Stimulated activated CD8-positive, alpha-beta memory T cell treated with anti-CD3 and anti-CD28 coated beads, Interleukin-4, amount 100 ng/mL, for 24 hours (primary cell): ENCODE measurements at places on chromosomes 11 and 22.

- DNase-seq = no peak
Observed at GRCh38 chr11:122306831-122307391, 190.9 kb upstream of the BLID start.

DNA sequence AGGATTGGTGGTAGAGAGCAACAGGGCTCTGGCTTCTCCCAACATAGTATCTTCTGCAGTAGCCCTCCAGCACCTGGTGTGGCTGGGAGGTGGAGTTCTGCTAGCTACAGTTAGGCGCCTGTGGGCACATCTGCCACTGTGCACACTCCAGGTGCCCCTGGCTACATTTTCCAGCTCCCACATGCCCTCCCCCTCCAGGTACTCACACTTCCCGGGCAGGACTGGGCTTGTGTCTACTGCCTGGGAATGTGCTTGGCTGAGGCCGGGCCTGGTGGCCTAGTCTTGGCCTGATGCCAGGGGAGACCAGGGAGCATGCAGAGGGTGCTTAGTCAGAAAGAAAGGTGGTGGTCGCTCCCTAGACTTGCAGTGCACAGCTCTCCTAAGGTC lies 15.8 kb downstream of the PHLDB1 start:
- no peak for DNase-seq

DNA sequence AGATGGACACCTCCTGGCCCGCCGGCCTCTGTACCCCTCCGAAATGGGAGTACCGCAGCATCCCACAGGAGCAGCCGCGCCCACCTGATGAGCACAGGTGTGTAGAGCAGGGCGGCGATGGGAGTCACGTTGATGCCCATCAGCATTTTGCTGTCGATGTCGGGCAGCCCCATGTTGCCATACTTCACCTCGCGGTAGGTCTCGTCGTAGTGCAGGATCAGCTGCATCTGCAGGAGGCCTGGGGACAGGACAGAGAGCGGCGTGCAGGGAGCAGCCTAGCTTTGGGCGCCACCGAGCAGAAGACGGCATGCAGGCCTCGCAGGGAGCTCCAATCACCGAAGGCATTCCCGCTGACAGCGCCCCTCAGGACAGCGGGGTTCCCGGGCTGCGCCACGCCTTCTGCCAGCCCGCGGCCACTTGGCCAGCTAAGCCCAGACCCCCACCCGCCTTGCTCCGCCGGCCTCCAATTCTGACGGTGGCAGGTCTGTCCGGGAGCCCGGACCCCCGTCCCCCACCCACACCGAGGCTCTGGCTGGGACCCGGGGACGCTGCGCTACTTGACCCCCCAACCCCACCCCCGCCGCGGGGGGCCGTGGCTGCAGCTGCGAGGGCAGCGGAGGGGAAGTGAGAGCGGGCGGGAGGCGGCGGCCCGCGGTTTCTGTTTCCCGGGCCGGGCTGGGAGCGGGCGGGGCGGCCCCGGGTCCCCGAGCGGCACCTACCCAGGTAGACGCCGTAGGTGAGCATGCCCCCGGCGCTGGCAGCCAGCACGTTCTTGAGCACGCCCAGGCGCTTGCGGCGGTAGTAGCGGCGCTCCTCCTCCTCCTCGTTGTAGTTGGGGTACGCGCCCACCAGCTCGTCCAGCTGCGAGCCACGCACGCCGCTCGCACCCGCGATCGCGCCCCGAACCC lies 705 bp downstream of the UNC93B1 start:
- DNase-seq = no peak

DNA sequence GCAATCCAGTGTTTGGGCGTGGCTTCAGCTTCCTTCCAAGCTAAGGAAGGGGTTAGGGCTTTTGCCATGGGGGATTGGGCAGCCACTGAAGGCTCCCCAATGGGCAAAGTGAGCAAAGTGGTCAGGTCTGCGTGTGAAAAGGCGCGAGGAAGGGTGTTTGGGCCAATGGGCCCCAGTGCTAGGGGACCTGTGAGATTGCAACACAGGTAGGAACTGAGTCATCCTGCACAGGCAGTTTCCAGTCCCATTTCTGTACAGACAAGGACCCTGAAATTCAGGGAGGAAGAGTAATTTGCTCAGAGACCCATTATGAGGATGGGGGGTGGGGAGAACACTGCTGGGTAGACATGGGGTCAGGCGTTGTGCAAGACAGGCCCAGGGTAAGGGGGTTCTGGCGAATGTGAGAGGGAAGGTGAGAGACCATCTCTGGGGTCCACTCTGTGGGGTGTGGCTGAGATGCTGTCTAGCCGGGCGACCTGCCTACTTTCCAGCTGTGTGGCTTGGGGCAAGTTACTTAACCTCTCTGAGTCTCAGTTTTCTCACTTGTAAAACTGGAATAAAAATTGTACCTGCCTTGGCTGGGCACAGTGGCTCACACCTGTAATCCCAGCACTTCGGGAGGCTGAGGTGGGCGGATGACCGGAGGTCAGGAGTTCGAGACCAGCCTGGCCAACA lies 7.3 kb downstream of the CCDC88B start:
- DNase-seq = no peak

GRCh38 chr11:76600124-76600655 lies 70.4 kb downstream of the LRRC32 start:
- DNase-seq = no peak

DNA sequence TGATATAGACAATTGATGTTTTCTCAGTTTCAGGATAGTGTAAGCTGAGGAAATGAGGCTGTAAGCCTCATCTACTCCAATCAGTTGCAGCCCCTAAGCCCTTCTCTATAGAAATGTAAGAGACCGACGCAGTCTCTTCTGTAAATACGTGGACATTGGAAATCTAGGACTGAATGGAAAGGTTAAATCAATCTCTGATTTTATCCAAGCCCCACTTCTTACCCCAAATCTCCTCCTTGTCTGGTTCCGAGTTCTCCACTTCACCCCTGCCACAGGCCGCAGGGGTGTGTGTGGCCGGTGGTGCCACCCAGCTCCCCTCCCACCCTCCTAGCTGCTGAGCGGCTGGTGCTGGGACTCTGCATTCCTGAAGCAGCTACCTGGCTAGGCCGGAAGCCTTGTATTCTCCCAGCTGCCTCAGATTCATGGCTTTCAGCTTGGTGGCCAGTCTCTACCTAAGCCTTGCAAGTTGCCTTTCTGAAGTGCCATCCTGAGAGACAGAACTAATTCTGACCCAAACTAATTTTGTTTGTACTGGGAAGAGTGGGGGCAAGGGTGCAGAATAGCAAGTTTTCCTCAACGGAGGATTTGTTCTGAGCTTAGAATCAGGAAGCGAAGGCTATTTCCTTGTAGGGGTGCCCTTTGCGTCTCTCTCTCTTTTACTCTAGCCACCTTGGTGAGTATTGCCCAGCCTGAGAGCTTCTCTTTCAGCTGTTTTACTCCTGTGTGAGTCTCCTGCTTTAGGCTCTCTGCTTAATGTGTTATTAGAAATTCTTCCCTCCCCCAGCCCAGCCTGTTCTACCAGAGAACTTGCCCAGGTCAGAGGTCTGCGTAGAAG lies 749 bp downstream of the VWA5A start:
- DNase-seq = no peak

- no peak for DNase-seq
Observed at GRCh38 chr11:121437018-121437685, 15.0 kb upstream of the SORL1 start.

DNA sequence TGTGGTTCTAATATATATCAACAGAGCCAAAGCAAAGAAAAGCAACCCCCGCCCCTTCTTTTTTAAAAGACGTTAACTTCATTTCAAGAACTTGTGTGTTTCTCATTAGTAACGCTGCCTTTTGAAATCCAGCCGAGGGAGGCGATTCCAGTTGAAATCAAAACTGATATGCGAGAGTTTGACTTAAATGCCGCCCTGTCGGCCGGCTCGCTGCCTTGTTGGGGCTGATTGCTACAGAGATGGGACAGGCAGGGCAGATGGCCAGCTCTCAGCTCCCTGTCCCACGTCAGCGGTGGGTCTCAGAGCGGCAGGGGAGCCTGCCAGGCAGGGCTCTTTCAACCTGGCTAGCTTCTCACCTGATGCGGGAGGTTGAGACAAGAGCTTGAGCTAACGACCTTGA lies 51.9 kb upstream of the ALX4 start:
- no peak for DNase-seq

GRCh38 chr11:78535027-78535426 lies 39.6 kb downstream of the NARS2 start:
- no peak for DNase-seq

DNA sequence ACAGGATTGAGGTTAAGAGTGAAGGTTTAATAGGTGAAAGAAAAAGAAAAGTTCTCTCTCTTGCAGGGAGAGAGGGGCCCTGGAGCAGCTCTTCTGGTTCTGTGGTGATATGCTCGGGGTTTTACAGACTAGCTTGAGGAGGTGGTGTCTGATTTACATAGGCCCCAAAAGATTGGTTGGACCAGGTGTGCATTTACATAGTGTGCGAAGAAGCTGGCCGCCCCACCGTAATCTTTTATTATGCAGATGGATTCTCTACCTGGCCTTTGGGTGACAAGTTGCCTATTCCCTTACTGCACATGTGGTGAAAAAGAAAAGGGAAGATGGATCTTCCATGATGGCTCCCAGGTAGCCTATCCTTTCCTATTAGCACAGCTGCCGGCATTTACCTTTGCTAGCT lies 219.9 kb upstream of the GRIA4 start:
- no peak for DNase-seq

- no peak for DNase-seq
Observed at GRCh38 chr11:13119941-13120520, 110.9 kb downstream of the RASSF10 start.

DNA sequence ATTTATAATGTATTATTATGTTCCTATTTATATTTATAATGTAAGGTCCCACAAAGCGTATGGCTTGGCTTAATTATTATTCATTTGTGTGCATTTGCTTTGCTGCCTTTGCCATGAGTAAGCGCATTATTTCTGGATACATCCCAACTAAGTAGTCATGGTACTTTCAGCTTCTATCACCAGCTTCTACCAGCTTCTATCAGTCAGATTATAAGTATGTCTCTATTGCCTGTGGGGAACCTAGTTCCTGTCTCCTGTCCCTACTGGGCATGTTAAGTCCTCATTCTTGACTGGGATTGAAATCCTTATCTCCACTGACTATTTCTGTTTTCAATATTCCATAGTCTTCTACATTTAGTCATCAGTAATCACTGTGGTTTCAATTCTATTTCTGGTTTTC lies 33.5 kb upstream of the OR10W1 start:
- DNase-seq = no peak

DNA sequence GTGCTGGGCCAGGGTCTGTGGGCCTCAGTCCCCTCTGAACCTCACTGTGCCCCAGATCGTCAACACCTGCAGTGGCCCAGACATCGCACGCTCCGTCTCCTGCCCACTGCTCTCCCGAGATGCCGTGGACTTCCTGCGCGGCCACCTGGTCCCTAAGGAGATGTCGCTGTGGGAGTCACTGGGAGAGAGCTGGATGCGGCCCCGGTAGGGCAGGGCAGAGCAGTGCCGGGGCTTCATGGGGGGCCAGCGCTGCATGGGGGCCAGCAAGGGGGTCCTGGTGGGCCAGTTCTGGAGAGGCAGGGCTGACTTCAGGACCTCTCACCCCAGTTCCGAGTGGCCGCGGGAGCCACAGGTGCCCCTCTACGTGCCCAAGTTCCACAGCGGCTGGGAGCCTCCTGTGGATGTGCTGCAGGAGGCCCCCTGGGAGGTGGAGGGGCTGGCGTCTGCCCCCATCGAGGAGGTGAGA lies 16.3 kb downstream of the EPS8L2 start:
- DNase-seq = no peak

GRCh38 chr11:70580036-70580805 lies 181.9 kb downstream of the CTTN start:
- no peak for DNase-seq

DNA sequence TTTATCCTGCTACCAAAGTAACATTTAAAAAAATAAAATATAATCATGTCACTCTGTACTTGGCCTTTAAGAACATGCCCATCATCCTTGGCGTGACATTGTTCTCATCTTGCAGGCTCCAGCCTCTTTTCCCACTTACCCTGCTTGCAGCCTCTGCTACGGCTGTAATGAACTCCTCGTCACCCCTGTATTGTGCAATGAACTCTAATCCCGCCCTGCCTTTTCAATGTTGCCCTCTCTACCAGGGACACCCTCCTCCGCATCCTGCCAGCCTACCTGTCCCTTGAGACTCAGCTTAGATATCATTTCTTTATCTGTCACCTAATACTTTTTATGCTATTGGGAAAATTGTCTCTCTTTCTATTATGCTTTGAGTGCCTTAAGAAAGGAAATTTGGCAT lies 12.6 kb upstream of the MMP20 start:
- DNase-seq = no peak
